ENCODE measurements at places on chromosomes 2 and 18. TPM values are rescaled to one million over a fixed set of nuclear protein-coding genes. Genes with fewer than 3 reads are reported as not detected.

GRCh38 chr2:173793709-173794565, 171.2 kb downstream of the SP3 start:
- no peak overlapping the region for H3K4me3 ChIP-seq
- no peaks in the 10 kb centered on the region for H3K36me3 ChIP-seq
- no peaks in the 10 kb centered on the region for H3K27me3 ChIP-seq
- H3K27ac ChIP-seq = no peak overlapping the region
- no peak for DNase-seq
- no peaks in the 10 kb centered on the region for H3K4me1 ChIP-seq

Gene ZNF892
- 4.7 TPM for total RNA-seq

DNA sequence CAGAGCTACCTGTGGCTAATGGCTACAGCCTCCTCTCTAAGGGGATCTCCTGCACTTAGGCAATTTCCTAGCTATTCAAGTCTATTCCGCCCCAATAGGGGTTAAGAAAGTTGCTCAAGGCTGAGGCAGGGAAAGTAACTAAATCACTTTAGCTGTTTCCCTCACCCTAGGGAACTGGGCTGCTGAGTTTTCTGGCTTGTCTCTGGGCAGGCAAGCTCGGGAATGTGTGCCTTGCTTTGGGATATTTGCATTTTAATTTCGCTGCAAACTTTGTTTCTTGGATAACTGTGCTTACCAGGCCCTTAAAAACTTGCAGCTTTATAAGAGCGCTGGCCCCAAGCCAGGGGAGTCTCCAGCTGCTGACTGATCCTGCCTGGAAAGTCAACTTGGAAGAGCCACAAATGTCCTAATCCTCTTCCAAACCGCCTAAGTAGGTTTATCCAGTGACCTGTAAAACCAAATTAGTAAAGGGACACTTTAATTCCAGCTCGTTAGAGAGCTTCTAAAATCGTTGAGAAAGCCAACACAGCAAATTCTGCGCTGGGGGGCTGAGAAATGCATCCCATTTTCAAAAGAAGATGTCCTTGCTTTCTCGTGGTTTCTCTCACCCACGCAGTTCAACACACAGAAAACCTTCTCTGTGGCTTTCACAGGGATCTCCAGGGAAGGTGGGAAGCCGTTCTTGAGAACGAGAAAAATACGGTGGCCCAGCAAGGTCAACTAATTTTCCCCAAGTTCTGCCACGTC, 59.5 kb upstream of the SP3 start:
- H3K36me3 ChIP-seq = no peaks in the 10 kb centered on the region
- H3K4me3 ChIP-seq = no peak overlapping the region
- H3K27ac ChIP-seq = no peak overlapping the region
- DNase-seq = no peak

- H3K27ac ChIP-seq = no peak overlapping the region
- no peak for DNase-seq
- H3K36me3 ChIP-seq = no peaks in the 10 kb centered on the region
- no peak overlapping the region for H3K4me3 ChIP-seq
- H3K4me1 ChIP-seq = no peaks in the 10 kb centered on the region
These were observed 74.7 kb downstream of the ZEB2 start for GRCh38 chr2:144445196-144445595.

Gene CROCC2
- total RNA-seq = not detected

DNA sequence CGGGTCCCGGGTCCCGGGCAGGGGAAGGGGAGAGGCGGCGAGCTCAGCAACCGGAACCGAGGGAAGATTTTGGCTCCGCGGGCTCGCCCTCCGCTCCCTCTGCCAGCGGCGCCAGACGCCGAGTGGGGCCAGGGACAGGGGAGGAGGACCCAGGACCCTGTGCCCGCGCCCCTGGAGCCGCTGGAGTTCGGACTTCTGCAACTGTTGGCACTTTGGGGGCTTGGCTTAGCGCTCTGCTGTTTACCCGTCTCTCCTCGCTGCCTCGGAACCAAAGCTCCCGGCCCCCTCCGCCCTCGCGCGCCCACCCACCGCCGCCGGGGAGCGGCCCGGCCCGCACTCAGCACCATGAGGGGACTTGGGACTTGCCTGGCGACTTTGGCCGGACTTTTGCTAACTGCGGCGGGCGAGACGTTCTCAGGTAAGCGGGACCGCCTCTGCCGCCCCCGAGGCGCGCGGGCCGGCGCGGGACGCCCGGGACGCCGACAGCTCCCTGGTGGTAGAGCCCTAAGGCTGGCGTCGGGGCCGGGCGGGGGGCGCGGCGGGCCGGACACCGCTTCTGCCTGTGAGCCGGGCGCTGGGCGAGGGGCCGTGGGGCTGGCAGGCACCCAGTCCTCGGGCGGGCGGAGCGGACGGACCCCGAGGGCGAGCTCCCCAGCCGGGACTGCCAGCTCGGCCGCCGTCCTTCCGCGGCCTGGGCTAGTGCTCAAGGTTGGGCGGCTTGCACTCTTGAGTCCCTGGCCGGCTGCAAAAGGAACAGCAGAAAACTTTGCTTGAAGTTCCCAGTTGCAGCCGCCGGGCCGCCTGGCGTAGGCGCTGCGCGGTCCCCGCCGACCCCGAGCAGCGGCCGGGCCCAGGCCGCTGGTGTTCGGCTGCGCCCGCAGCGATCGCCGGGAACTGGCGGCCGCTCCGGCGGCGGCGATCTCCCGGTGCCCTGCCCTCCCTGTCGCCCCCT, 634 bp downstream of the PTPRM start:
- H3K36me3 ChIP-seq = no peaks in the 10 kb centered on the region
- H3K4me3 ChIP-seq = no peak overlapping the region
- H3K27me3 ChIP-seq = peaks cover 5% of the 10 kb centered on the region

Gene KIAA2012
- not detected for total RNA-seq

DNA sequence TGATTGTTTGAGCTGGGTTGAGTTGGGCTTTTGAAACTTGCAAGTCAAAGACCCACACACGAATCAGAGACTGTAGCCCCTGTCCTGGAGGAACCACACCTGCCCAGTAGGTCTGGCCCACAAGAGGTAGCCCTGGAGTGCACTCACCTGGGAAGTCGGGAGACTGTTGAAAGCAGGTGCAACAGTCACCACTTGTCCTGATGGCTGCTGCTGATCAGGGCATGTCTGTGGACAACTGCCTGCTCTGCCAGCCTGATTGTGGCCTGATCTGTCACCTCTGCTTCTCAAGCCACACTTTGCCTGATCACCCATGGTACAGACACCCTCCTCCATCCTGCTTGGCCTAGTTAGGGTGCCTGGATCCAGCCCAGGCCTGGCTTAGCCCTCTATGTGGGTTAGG, 105.0 kb upstream of the HAAO start:
- H3K4me3 ChIP-seq = no peak overlapping the region
- no peaks in the 10 kb centered on the region for H3K27me3 ChIP-seq
- no peak overlapping the region for H3K27ac ChIP-seq
- no peaks in the 10 kb centered on the region for H3K4me1 ChIP-seq

DNA sequence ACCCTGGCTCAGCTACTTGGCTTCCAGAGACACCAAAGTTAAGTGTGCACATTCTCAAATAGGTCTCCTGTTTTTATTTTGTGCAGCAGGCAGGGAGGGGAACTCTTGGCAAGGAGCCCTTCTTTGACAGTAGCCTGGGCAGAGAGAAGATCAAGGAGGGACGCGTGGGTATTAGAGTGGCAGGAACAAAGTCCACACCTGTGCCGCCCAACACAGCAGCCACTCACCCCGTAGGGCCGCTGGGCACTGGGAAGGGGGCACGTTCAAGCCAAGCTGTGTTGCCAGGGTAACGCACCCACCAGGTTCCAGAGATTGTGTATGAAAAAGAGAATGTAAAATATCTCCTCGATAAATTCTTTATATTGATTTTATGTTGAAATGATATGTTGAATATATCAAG, 229.3 kb upstream of the AGAP1 start:
- no peaks in the 10 kb centered on the region for H3K27me3 ChIP-seq
- no peak for DNase-seq
- H3K4me3 ChIP-seq = no peak overlapping the region
- H3K36me3 ChIP-seq = no peaks in the 10 kb centered on the region
- no peaks in the 10 kb centered on the region for H3K4me1 ChIP-seq

Gene BOLL
- not detected for total RNA-seq

Gene HADHA
- 93.6 TPM for total RNA-seq

Gene SERPINB3
- total RNA-seq = not detected
